ENCODE measurements at places on chromosomes 7 and 10.

GRCh38 chr10:77842652-77843212 is 83.8 kb downstream of the DLG5 start:
- no peak for DNase-seq

DNA sequence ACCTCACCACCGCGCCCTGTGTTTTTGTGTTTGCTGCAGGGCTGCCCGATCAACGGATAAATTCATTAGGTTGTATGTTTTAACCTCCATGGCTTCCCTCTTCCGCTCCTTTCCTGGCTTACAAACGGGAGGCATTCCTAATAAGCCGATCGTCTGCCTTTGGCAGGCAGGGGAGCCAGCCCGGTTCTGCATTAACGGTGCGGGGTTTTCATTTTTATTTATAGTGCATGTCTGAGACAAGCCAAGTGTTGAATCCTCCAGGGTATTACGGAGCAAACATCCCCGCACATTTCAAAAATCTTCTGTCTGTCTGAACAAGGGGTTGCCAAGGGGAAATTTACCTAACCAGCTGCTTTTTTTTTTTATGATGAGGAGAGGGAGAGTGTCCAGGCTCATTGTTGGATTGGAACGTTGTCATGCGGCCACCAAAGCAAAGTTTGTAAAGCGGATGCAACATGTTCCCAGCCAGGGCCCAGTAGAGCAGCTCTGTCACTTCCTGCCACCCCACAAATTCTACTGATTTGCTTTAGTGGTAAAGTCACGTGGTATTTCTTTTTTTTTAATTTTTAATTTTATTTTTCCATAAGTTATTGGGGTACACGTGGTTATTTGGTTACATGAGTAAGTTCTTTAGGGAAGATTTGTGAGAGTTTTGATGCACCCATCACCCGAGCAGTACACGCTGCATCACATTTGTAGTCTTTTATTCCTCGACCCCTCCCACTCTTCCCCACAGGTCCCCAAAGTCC is 92.3 kb upstream of the BAIAP2L1 start:
- no peak for DNase-seq

DNA sequence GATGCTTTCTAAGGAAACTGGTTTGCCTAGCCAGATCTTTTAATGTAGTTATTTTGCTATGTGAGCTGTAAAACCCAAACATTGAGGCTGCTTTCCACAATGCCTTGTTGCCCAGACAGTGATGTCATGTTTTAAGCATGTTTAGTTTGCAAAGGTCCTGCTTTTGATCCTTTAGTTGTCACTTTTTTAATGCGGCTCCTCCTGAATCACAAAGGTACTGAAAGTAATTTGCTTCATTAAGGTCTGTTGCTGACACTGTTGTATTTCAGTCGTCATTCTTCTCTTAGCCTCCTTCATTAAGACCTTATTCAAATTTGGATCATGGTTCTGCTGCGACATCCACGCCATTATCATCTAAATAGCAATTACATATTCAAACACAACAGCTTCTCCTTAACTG is 10.6 kb downstream of the RPA3 start:
- DNase-seq, result no peak

DNA sequence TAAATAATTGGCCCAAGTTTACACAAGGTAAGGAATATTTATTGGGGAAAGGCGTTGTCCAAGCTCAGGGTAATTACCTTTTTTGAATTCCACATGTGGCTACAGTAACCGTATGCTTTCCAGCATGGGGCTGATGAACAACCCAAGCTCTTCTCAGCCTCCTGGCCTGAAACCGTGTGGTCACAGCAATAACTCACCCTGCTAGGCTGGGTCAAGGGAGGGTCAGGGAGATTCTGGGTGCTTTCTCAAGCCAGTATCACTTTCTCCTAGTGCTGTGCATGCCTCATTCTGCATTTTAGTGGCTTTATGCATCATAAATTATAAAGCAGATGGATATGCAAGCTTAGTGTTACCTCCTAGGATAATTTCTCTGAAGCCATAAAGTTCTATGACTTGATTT is 273.9 kb downstream of the PAXIP1 start:
- DNase-seq, result no peak

- DNase-seq, result no peak
Measured at GRCh38 chr10:62818426-62819011, 2.4 kb upstream of the EGR2 start.

DNA sequence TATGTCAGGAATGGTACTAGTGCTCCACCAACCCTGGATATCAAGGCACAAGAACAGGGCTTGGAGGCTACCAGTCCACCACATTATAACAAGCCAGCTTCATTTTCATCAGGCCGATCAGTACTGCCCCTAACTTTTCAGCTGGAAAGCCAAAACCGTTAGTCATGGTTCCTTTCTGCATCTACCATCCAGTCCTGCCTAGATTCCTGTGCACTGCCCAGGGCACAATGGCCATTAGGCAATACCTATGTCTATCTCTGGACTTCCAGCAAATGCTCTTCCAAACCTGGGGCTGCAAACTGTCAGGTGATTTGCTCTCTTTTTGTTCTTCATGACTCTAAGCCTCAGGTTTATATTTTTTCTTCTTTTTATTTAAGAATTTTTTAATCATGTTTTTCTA is 937.7 kb downstream of the SORCS1 start:
- no peak for DNase-seq

DNA sequence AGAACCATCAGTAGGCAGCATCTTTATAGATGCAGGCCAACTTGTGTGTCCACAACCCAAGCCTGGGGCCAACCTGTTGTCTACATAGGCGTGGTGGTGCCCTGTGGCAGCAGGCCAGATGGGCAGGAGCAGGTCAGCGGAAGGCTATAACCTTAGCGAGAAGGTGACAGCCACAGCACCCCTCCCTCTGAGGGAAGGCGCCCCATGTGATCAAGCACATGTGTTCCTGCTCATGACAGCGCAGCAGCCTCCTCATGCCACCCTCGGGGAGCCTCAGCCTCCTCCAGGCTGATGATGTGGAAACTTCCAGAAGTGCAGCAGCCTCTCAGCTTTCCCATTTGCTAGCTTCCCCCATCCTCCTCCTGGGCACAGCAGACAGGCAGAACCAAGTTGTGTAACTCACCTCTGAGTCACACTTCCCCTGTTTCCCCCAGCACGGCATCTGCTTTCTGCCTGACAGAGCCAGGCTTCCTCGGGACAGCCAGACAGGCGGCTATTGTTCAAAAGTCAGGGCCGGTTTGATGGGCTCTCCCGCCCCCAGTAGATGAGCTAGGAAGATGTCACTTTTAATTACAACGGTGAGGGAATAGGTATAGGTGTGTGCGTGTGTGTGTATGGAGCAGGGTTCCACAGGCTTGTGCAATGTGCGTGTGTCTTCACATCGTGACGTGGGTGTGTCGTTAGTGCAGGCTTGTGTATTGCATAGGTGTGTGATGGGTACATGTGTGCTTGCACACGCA is 312.0 kb upstream of the ZMIZ1 start:
- no peak for DNase-seq

GRCh38 chr10:128060341-128061250 is 65.6 kb downstream of the MKI67 start:
- DNase-seq, result no peak

GRCh38 chr10:32104181-32104580 is 48.0 kb upstream of the KIF5B start:
- DNase-seq, result no peak

DNA sequence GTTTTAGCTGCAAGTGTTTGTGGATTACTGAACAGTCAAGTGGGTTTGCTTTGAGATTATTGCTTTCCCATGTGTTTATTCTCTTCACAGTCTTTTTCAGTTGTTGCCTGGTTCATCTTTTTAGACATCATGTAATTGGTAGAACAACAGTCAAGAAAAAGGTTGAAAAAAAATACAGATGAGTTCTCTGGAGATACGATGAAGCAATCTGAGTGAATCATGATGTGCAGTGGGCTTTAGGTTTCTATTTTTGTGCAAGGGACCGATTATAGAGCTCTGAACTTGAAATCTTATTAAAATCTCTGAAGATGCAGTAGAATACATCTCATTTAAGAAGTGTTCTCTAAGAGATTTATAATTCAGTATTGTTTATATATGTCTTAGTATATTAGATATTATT is 145.7 kb downstream of the SDK1 start:
- DNase-seq, result no peak

DNA sequence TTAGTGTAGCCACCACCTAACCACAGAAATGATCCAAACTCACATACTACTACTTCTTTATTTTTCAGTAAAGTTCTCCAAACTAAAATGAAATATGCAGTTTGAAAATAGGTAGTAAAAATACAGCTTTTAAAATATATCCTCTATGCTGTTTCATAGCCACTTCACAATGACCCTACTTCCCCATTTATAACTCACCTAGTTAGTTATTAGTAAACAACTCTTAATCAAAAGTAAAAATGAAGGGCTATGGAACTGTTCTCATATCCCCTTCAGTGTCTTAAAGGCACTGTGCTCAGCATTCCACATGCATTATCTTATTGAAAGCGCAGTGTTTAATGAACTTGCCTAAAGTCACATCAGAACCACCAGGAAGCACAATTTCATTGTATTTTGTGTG is 43.5 kb downstream of the KMT2C start:
- DNase-seq, result no peak

DNA sequence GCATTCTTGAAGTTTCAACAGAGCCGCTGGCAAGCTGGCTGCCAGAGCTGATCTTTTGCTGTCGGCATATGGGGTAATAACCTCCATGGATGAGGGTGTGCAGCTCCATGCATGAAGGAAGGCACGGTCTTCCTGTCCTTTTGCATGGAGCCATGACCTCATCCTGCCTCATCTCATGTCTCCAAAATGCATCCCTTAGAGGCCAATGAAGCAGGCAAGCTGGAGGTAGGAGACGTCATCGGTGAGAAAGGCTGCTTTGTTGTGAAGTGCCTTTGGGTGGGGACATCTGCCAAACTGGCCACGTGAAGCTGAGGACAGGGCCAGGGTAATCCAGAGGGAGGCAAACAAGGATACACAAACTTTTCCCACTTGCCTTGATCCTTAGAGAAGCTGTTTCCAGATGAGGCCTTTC is 161.5 kb upstream of the TBX20 start:
- DNase-seq, result no peak

- DNase-seq, result no peak
Measured at GRCh38 chr10:14758994-14759664, 15.6 kb downstream of the FAM107B start.

DNA sequence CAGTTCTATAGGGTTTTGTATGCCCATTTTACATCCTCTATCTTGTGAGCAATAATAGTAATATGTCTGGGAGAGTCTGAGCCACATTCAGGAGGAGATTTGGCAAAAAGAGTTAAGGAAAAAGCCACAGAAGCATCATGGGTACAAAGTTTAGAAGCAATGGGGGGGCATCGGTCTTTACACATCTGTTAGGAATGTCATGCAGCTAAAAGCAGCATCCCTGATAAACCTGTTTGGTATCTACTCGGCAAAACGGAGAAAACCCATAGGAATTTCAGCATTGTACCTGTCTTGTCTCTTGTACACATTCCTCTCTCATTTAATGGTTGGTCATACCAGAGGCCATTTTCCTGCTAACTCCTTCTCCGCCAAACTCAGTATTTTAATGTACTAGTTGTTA is 12.5 kb upstream of the HERPUD2 start:
- DNase-seq, result no peak

DNA sequence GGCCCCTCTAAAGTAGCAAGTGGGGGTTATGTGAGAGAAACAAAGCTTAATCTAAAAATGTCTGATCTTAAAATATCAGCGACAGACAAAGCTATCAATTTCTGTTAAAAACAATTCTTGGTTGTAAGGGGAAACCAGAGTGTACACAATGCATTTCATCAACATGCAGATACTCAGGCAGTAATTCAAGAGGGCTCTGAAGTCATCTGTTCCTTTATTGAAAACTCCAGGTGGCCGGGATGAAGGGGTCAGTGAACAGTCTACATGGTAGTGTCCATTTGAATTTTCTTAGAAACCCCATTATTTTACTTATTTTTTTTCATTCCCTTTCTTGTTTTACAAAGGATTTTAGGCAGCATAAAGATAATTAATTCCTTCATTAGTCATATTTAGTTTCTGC is 36.7 kb upstream of the BTBD16 start:
- peak; percentile 85 for DNase-seq
